NCI-H1930 (cell line): ENCODE measurements at places on chromosomes 6 and 20.

DNA sequence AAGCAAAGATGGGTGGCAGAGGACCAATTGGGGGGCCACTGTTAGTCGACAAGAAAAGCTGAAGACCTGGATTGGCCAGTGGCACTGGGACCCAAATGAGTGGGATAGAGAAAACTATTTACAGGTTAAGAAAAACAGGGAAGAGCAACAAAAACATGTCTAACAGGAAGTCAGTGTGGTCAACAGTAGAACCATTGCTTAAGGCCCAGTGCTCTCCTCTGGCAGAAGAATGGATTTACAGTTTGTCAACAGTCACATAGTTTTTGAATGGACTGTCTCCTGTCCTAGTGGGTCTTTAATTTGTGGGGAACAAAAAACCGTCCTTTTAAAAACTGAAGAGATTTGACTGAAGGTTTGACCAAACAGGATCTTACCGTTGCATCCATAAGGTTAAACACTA is 12.1 kb upstream of the WTAP start:
- no peak for DNase-seq

GRCh38 chr6:68718385-68719073 is 83.4 kb downstream of the ADGRB3 start:
- DNase-seq, result no peak

DNA sequence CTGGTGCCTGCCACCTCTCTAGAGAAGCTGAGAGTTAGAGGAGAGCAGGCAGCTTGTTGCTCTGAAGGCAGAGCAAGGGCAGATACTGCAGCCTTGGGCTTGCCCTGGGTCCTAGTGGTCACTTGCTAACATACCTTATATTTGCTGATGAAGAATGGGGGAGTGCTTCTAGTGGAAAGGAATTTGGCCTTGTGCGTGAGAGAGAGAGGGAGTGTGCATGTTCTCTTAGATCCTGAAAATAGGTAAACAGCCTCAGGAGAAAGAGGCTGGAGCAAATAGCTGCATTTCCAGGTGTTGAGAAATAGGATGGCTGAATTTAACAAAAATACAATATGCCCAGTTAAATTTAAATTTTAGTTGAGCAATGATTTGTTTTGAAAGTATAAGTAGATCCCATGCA is 724.5 kb upstream of the FLRT3 start:
- DNase-seq, result no peak

DNA sequence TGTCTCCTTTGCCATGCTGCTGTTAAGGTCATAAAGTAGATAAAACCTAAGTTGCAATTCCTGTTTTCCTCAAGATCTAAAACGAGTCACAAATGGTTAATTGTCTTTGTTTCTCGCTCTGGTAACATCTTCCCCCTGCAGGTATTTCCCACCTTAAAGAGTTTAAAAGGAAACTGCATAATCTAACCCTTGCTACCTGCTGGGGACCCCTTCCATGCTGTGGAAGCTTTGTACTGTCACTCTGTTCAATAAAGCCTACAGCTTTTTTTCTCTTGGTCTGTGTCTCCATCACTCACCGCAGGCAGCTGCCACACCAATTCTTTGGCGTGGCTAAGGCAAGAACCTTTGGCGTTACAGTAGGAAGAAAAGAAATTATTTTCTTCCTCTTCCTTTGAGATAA is 117.7 kb upstream of the GJE1 start:
- no peak for DNase-seq

DNA sequence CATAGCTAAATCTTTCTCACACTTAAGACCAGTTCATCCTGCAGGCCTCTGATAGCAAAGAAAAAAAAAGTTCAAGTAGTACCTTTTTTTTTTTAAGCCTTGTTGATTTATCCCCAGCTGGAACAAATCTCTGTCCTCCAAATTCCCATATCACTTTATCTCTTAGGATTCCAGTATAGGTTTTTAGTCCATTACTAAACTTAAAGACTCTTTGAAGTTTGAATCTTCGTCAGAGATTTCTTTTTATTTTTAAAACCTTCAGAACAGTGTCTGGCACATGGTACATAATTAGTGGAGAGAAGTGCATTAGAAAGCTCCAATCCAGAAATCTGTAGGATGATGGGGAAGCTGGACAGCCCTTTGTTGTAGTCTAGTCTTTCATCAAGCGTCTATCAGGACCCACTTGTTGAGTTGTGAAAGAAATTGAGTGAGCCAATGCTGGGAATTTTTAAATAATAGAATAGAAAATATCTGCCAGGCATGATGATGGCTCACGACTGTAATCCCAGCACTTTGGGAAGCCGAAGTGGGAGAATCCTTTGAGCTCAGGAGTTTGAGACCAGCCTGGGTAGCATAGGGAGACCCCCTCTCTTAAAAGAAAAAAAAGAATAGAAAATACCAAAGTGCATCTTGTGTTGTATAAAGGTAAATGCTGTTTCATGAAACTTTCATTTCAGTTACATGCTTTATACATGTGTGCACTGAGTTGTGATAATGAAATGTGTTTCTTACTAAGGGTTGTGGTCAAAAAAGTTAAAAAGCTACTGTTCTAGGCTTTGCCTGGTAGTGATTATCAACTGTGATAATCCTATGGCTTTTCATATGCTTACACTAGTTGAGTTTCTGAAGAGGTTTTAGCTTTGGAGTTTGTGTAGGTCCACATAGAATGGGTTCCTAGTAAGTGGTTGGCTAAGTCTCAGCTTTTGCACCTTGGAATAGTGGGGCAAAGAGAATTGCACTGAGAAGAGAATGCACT is 3.2 kb downstream of the NFYA start:
- DNase-seq, result no peak

- DNase-seq, result no peak
These were observed 13.7 kb downstream of the LAMA5 start for GRCh38 chr20:62353289-62354030.

- DNase-seq, result no peak
These were observed 117.8 kb downstream of the WDR27 start for GRCh38 chr6:169583886-169584541.

GRCh38 chr20:49288250-49288751 is 10.4 kb upstream of the ZNFX1 start:
- DNase-seq, result no peak
